Activated CD8-positive, alpha-beta memory T cell treated with anti-CD3 and anti-CD28 coated beads, Interleukin-2, amount 10 ng/mL, durations not matched to agents 7 days and 5 days (primary cell): ENCODE measurements at places on chromosomes 16 and 17. TPM values are rescaled to one million over a fixed set of nuclear protein-coding genes. Genes with fewer than 3 reads are reported as not detected.

IL21R gene
- 38.0 TPM for total RNA-seq

MYO1C gene
- total RNA-seq: 50.6 TPM

PYDC1 gene
- total RNA-seq: not detected

MYOCD gene
- not detected for total RNA-seq

C16orf92 gene
- not detected for total RNA-seq

CBLN1 gene
- total RNA-seq: not detected

PPL gene
- total RNA-seq: 0.09 TPM

KRTAP1-1 gene
- not detected for total RNA-seq

SLC16A6 gene
- total RNA-seq: 6.0 TPM

USP43 gene
- 0.29 TPM for total RNA-seq

KCTD13 gene
- 44.6 TPM for total RNA-seq

CARD14 gene
- not detected for total RNA-seq

IL34 gene
- total RNA-seq: not detected

MFAP4 gene
- not detected for total RNA-seq

COG1 gene
- total RNA-seq: 33.9 TPM

GUCY2D gene
- total RNA-seq: not detected

COG4 gene
- 72.5 TPM for total RNA-seq

GP2 gene
- total RNA-seq: not detected

SF3B3 gene
- total RNA-seq: 541 TPM

CES1 gene
- 0.49 TPM for total RNA-seq

MYH3 gene
- 4.1 TPM for total RNA-seq

STX8 gene
- total RNA-seq: 74.2 TPM

TTYH2 gene
- 12.8 TPM for total RNA-seq

PERCC1 gene
- total RNA-seq: 0.33 TPM

TBC1D3E gene
- not detected for total RNA-seq

SHISA9 gene
- 0.21 TPM for total RNA-seq

TTC19 gene
- total RNA-seq: 33.1 TPM

TBC1D3C gene
- not detected for total RNA-seq

RNF135 gene
- 9.5 TPM for total RNA-seq

TPPP3 gene
- total RNA-seq: not detected

SULT1A4 gene
- 2.2 TPM for total RNA-seq

CBX1 gene
- 46.3 TPM for total RNA-seq

NPIPA8 gene
- total RNA-seq: 12.4 TPM

PPP1R27 gene
- not detected for total RNA-seq
